ENCODE measurements at places on chromosomes 12 and 14.

GRCh38 chr12:53049571-53050318 lies at the start of gene TNS2:
TSS of gene TNS2 (plus strand) at chr12:53050065. CDS start at chr12:53050186, 121 bp downstream.
- DNase-seq: no peak

GRCh38 chr14:35254736-35255135 lies 37.4 kb upstream of the PSMA6 start:
- DNase-seq: no peak

DNA sequence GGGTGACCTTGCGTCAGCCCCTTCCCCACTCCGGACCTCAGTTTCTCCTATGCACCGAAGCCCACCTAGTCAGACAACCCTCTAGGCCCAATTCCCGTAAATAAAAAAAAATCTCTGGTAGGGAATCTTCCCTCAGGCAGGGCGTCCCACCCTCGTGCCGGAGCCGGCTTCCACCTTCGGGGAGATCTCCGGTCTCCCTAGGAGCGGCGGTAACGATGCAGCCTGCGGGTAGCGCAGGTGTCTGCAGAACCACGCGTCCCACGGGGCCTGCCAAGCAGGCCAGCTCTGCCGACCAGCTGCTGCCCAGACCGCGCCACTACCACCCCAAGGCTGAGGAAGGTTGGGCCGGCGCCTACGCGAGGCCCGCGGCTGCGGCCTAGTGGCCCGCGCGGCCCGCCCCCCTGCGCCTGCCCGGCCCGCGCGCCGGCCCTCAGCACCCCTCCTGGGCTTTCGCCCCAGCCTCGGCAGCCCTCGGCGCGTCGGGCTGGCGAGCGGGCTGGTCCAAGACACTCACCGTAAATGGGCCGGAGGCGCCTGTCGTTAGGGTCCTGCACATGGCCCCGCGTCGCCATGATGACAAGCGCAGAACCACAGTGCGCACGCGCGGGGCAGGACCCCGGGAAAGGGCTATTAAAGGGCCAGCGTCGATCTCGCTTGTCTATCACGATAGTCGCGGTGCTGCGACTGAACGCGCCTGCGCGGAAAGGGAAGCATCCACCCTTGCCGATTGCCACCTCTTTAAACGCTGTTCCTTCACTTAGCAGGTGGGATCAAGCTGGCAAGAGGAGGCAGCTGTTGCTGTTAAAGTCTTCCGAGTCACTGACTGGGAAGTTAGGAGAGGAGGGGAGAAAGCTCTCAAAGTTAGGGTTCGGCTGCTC lies at the start of gene NAA25:
Gene NAA25 (minus strand): TSS at position 582 of the 878 bp plus-strand sequence. CDS start 10 bp downstream, at position 572.
- peak; percentile 90 for DNase-seq

DNA sequence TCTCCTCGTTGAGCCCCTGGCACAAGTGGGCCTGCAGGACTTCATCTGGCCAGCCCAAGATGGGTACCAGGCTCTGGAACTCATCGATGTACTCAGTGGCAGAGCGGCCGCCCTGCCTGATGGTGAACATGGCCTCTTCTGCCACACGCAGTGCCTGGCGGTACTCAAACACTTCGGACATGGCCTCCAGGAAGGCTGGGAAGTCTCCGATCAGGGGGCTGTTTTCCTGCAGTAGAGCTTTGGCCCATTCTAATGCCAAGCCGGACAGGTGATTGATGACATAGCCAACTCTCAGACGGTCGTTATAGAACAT lies 19.8 kb downstream of the RTL1 start:
- DNase-seq: no peak

DNA sequence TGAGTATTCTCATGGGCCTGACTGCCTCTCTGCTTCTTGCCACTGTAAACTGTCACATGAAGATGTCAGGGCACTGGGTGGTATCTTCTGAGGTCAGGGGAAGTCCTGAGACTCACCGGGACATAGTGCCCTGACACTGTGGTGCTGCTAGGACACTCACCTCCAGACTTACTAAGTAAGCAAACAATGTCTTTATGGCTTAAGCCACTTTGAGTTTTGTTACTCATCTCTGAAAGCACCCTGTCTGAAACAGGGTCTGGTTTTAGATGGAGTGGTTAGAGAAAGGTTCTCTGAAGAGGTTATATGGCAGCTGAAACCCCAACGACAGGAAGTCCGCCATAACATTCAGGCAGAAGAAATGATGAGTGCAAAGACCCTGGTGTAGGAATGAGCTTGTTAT lies 22.7 kb downstream of the GPR19 start:
- DNase-seq: no peak

DNA sequence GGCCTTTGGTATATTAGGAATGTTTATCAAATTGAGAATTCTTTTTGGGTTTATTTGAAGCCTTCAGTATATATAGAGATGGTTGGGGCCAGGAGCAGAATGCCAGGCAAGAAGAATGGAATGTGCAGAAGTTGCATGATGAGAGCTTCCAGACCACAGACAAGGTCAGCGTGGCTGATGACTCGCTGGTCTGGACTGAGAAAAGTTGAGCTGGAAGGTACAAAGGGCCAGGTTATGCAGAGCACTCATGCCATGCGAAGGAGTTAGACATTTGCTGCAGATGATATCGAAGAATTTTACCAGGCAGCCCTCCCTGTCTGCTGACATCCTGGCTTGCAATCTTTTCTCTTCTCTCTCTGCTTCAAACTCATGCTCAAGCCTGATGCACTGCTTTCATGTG lies 196.2 kb upstream of the ARHGAP5 start:
- DNase-seq: no peak

Data from right lung (tissue), 10 donors.